ENCODE measurements at places on chromosomes 12 and 14. TPM values are rescaled to one million over a fixed set of nuclear protein-coding genes. Genes with fewer than 3 reads are reported as not detected.

GRCh38 chr14:102922490-102923200 lies at the start of gene AMN:
AMN (plus strand) TSS chr14:102922663; CDS start chr14:102922689, 26 bp downstream.
- no peak for DNase-seq

Gene IL23A
- total RNA-seq, result not detected

Gene MANSC1
- total RNA-seq, result 14.1 TPM

Gene HOXC13
- total RNA-seq, result not detected

Gene RIMKLB
- total RNA-seq, result 42.6 TPM

Gene MBIP
- 25.3 TPM for total RNA-seq

Gene VPS33A
- total RNA-seq, result 15.7 TPM

Measured in ovary (tissue), 10 donors.